Cerebellum (tissue), 4 donors: ENCODE measurements at places on chromosomes 2 and 18. TPM values are rescaled to one million over a fixed set of nuclear protein-coding genes. Genes with fewer than 3 reads are reported as not detected.

The ERBB4 gene
- 154 TPM for total RNA-seq

The FBLN7 gene
- total RNA-seq = 5.3 TPM

The GULP1 gene
- 70.8 TPM for total RNA-seq

The C18orf63 gene
- total RNA-seq = not detected

The NT5DC4 gene
- not detected for total RNA-seq

The RAX gene
- 2.0 TPM for total RNA-seq

The RAD51AP2 gene
- 0.54 TPM for total RNA-seq

The ANKRD30B gene
- 3.0 TPM for total RNA-seq

The FAM237A gene
- not detected for total RNA-seq

The ACVR2A gene
- 70.9 TPM for total RNA-seq

The CDH19 gene
- total RNA-seq = 0.09 TPM

The SP140 gene
- total RNA-seq = 1.6 TPM

The EGR4 gene
- total RNA-seq = 0.09 TPM

The SAG gene
- total RNA-seq = not detected

The ITGB6 gene
- 0.27 TPM for total RNA-seq

The RGPD4 gene
- not detected for total RNA-seq

The DYNAP gene
- not detected for total RNA-seq

The FAM110C gene
- 2.9 TPM for total RNA-seq

The STPG4 gene
- 1.00 TPM for total RNA-seq

The ASIC4 gene
- total RNA-seq = 1.7 TPM

The CYP26B1 gene
- total RNA-seq = 47.5 TPM

The L3MBTL4 gene
- 2.9 TPM for total RNA-seq

The ASPRV1 gene
- total RNA-seq = 5.6 TPM

The MAP2 gene
- 502 TPM for total RNA-seq

The SOX11 gene
- total RNA-seq = 146 TPM

The OSR1 gene
- 8.7 TPM for total RNA-seq

The CFAP210 gene
- total RNA-seq = 1.5 TPM

The EVA1A gene
- 0.36 TPM for total RNA-seq

The ACTR1B gene
- total RNA-seq = 28.6 TPM

The AMER3 gene
- total RNA-seq = 25.7 TPM

The RNU2-63P gene
- not detected for total RNA-seq

The SLC16A14 gene
- 52.7 TPM for total RNA-seq

The TMEM37 gene
- 0.54 TPM for total RNA-seq

The OTOS gene
- 1.4 TPM for total RNA-seq

The CYP27C1 gene
- 1.1 TPM for total RNA-seq

The CXCR4 gene
- total RNA-seq = 110 TPM

The INHBB gene
- total RNA-seq = 6.1 TPM

The TBC1D8 gene
- total RNA-seq = 12.8 TPM

The CTAGE1 gene
- not detected for total RNA-seq

The ZNF396 gene
- total RNA-seq = 3.8 TPM

The C2orf72 gene
- total RNA-seq = 16.1 TPM

The RPIA gene
- total RNA-seq = 7.5 TPM

The GNAL gene
- 40.9 TPM for total RNA-seq

The SULT1C3 gene
- total RNA-seq = not detected

The C2orf66 gene
- total RNA-seq = 1.8 TPM

The SERPINB4 gene
- not detected for total RNA-seq

The MLPH gene
- 1.2 TPM for total RNA-seq

The EFHD1 gene
- total RNA-seq = 1.00 TPM

The GKN2 gene
- total RNA-seq = not detected

The SLC11A1 gene
- 1.5 TPM for total RNA-seq

The IL1F10 gene
- not detected for total RNA-seq

The MAL gene
- total RNA-seq = not detected

The ICOS gene
- total RNA-seq = not detected

The FOXD4L1 gene
- 0.27 TPM for total RNA-seq

The PLGLB2 gene
- total RNA-seq = 7.3 TPM

The GREB1L gene
- 66.2 TPM for total RNA-seq

The MPV17 gene
- 60.4 TPM for total RNA-seq
